Body of pancreas (tissue), 4 donors: ENCODE measurements at places on chromosomes 13 and 19. TPM values are rescaled to one million over a fixed set of nuclear protein-coding genes. Genes with fewer than 3 reads are reported as not detected.

DNA sequence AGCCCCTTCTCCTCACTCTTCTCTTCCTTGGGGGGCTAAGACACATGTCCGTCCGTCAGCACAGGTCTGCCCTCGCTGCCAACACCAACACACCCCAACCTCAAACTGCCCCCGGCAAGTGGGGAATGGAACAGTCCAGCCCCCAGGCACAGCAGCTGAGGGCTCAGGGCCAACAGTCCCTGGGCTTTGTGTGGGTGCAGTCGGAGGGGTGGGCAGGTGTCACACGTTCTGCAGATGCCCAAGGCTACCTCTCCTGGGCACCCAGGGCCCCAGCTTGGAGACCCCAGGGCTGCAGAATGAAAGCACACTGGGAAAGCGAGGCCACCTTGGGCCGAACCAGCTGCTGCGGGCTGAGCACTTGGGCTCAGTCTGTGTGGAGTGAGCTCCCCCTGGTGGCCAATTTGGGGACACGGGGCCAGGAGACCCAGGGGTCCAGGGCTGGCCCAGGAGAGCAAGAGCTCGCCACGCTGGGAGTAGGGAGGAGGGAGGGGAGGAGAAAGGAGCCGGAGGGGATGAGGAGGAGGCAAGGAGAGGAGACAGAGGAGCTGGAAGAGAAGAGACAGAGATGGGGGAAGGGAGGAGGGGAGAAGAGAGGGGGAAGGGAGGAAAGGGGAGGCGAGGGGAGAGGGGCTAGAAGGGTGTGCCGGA is 14.0 kb upstream of the ATP8B3 start:
- peak; percentile 79 for DNase-seq

Gene TEX26
- not detected for total RNA-seq

DNA sequence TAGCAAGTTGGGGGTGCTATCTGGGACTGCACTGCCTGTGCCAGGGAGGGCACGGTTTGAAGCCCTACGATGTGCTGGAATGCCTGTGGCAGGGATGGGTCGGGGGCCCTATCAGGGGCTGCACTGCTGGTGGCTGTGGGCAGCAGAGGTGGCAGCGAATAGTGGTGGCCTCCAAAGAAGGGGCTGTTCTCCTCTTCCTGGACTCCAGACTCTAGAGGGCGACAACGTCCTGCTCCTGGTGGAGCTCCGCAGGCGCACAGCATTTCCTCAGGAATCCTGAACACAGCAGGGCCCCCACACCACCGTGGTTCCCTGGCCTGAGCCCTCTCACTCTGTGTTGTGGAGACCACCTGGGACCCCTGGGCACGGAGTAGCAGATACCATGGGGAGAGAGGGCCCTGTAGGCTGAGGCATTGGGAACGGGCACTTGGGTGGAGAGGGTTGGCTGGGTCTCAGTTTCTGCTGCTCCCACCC is 145.6 kb downstream of the TNFRSF19 start:
- no peak for DNase-seq

GRCh38 chr13:61960981-61961380 is 545.3 kb upstream of the PCDH20 start:
- DNase-seq: no peak

Gene ZNF154
- 2.6 TPM for total RNA-seq
